ENCODE measurements at places on chromosomes 3 and 15.

DNA sequence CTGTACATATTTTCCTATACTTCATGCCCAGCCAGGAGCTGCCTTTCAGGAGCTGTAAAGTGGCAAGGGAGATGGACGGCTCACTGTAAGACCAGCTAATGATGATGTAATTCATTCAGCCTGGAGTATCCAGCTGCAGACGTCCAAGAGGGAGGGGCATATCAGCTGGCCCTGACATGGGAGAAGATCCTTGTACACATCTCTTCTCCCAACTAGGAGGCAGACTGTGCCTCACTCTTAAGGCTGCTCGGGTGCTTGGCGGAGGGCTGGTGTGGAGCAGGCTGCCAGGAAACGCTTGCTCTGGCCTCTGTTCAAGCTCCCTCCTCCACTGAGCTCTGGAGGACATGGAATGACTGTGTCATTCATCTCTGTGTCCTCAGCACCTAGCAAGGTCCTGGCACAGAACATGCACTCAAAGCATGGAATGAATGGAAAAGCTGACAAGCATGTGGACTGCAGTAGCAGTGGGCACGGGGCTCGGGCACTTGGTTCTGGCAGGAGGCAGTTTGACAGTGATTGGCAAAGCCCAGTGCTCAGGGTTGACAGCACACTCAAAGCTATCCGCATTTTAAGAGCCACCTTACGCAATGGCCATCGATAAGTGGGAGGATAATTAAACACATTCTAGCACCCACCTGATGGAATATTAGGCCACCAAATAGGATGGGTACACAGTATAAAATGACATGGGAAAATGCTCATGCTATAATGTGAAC, 72.4 kb downstream of the TBC1D2B start:
- peak; percentile 86 for DNase-seq

DNA sequence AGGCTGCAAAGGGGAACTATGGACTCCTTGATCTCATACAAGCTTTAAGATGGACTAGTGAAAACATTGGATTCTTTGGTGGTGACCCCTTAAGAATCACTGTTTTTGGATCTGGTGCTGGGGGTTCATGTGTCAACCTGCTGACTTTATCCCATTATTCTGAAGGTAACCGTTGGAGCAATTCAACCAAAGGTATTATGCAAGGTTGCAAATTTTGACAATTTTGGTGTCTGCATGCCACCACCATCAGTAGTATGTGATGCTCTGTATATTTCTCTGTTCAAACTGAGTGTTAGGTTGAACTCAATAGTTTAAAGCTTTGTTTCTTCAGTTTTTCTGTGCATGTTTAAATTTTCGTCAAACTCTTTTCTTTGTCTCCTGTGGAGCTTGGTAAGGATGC, 583.8 kb upstream of the NAALADL2 start:
- DNase-seq: no peak

- no peak for DNase-seq
Observed at GRCh38 chr15:41905036-41905793, 11.4 kb upstream of the SPTBN5 start.

DNA sequence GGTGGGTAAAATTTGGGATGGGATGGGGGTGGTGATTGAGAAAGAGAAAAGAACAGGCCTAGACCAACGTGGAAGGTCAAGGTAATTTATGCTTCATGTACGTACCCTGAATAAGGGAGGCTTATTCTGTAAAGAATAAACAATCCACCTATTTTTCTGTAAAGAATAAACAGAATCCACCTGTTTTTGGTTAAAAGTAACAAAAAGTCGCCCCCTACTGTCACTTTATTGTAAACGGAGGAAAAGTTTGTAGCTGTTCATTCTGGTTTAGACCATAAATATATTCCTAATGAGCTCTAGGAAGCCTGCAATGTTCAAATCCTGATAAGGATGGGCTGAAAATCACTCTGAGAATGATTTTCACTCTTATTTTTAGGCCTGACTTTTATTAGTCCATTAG, 23.5 kb upstream of the SQOR start:
- no peak for DNase-seq

DNA sequence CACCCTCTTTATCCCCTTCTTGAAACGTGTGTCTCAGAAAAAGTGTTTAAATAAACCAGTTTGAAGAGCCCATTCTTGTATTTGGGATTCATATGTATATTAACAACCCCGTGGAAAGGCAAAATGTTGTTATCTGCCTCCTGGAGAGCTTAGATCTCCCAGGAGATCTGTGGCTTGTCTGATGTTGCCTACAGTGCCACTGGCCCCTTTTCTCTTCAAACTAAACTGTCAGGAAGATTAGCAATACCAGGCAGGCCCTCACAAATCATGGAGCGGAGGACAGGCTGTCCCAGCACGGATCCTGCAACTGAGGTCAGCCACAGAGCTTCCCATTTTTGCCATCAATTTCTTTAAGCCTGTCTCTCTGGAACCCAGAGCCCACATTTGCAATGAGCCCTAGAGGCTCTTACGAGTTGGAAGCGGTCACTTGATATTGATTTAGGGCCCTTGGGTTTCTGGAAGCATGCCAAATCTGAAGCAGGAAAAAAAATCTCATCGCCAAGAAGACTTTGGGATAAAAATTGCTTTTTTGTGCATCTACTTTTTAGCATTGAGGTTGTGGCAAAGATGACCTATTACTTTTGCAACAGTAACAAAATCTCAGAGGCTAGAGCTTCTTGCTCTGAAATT, 234.1 kb downstream of the OPA1 start:
- no peak for DNase-seq

GRCh38 chr15:58115692-58116091, 22.5 kb upstream of the AQP9 start:
- no peak for DNase-seq

DNA sequence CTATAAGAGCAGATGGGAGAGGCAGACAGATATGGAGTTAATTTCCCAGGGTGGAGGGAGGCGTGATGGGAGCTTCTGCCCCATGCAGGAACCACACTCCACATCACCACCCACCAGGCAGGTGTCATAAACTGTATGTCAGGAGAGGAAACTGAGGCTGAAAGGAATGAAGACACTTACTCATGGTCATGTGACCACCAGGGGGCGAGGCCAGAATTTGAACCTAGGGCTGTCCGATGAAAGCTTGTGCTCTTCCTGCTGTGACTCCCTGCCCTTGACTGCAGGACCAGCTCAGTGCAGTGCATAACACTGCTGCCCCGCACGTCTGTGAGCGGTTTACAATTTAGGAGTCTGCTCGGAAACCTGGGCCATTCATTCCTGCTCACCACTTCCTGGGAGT, 28.8 kb downstream of the NUP210 start:
- DNase-seq: no peak

- no peak for DNase-seq
Observed at GRCh38 chr3:51938780-51939425, 2.8 kb downstream of the RRP9 start.

- no peak for DNase-seq
Observed at GRCh38 chr15:89364741-89365450, 30.3 kb upstream of the POLG start.

DNA sequence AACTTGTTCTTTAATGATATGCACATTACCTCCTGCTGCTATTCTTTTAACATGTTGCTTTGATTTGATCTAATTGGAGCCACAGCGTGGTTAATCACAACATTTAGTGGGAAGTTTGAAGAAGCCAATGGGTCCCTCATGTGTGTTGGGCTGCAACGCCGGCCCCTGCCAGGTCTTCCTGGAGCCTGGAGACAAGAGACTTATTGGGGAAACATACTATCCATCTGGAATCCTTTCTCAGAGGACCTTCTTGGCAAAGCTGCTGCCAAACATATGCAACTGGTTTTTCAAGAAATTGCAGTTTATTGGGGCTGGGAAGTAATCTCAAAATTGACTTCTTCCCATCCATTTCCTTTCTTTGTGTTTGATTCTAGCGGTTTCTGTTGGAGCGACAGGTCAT, 396.3 kb upstream of the PROK2 start:
- no peak for DNase-seq

GRCh38 chr3:134291319-134292254, 40.9 kb upstream of the RYK start:
- peak; percentile 89 for DNase-seq

DNA sequence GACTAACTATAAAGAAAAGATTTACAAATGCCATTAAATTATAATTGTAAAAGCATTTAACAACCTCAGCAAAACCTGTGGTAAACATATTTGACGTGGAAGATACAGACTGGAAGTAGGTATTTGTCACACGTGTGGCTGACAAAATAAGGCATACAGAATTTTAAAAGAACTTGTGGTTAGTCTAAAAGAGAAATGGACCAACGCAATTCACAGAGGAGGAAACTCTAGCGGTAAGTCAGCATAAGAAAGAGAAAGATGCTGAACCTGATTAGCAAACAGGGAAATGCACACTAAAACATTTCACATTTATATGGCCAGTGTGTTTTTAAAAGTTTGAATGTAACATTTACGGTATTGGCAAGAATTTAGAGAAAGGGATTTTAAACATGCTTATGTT, 35.3 kb downstream of the KCNH8 start:
- no peak for DNase-seq

GRCh38 chr15:74611341-74611740, 4.3 kb upstream of the CLK3 start:
- no peak for DNase-seq

DNA sequence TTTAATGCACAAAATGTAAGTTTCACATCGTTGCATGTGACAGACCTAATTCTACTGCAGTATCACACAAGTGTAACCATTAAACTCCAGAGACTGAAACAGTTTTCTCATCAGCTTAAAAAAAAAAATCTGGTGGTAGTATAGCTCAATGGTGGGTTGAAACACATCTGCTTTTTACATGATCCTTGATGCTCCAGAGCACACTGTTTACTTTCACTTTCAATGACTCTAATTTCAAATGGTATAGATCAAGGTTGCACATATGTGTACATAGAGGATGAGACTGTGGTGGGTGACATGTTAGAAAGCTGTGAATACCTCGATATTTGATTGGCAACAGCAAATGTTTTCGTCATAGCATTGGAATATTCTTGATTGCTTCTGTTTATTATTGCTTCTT, 22.4 kb downstream of the MCTP2 start:
- DNase-seq: no peak

- DNase-seq: no peak
Observed at GRCh38 chr3:176969506-176969905, 227.8 kb downstream of the TBL1XR1 start.

DNA sequence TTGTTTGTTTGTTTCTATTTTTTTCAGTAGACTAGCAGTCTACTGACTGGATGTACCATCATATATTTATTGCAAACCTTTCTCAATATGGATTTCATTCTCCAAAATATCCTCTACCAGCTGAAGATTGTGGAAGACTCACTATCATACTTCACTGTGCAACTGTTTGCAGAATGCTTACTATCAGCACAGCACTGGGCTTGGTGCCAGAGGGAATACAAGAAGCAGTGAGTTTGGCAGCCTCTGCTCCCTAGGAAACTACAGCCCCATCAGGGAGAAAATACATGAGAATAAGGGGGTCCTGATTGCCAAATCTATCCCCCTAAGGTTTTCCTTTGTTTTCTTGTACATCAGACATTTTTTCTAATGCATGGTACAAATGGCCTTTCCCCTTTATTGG, 27.5 kb downstream of the AQP9 start:
- DNase-seq: peak; percentile 74

DNA sequence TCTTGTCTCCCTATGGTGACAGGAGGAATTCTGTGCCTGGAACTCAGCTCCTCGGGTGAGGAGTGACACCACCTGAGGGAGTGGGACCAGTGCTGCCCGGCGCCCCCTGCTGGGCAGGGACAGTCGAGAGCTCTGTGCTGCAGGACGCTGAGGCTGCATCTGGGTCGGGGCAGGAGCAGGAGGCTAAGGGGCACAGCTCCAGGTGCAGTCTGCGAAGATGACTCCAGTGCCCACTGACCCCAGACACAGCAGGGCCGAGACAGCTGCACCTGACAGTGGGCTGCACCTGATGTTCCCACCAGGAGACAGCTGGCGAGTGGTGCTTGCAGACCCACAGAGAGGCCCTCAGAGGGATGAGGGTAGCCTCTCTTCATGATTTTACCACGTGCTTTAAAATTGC, 152.9 kb downstream of the ATP10A start:
- DNase-seq: peak; percentile 73

DNA sequence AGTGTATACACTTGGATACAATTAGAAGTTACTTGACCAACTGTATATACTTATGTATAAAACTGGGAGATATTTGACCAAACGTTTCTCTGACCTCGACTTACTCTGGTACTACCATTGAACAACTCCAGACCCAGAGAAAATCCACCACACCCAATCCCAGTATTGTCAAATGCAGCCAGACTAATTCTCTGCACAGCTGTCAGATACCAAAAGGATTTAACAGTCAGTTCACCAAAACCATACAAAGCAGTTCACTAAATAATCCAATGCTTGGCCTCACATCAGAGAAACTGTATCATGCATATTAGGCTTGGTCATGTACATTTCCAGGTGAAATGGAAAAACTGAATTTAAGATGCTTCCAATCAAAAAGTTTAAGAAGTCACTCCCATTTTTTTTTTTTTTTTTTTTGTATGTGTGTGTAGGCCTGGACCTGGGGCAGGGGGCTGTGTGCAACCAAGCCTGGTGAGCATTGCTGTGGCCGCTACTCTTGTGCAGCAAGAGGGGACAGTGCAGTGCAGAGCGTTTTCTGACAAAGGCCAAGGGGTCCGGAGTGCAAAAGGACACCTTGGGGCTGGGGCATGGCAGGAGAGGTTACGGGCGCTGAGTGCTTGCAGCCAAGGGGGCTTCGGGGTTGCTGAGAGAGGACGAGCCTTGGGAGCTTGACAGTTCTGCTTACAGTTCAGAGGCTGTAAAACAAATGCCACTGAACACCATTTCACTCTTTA, 1.4 kb downstream of the TOMM70 start:
- no peak for DNase-seq

DNA sequence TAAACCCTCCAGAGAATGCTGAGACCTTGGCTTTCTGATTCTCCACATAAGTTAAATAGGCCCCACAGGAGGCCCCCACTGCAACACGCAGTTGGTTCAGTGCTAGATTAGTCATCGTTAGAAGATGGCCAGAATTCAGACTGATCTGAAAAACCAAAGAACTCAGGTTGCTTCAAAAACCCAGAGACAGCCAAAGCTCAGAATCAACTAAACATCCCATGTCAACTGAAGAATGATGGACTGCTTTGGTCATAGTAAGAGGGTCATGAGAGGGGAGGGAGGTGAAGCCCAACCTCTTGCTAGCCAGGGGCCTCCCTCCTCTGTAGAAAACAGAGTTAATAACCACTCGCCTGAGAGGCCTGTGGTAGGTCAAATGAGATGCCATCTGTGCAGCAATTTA, 93.1 kb downstream of the AKAP13 start:
- no peak for DNase-seq
